ENCODE measurements at places on chromosomes 3 and 15. TPM values are rescaled to one million over a fixed set of nuclear protein-coding genes. Genes with fewer than 3 reads are reported as not detected.

Gene MOBP
- not detected for total RNA-seq

Gene C3orf22
- not detected for total RNA-seq

Gene ECE2
- 2.3 TPM for total RNA-seq

Gene SHC4
- 4.6 TPM for total RNA-seq

- DNase-seq: no peak
These were observed 105.5 kb upstream of the WNT5A start for GRCh38 chr3:55592572-55592971.

- no peak for DNase-seq
These were observed 317.3 kb downstream of the TLE3 start for GRCh38 chr15:69780374-69780773.

GRCh38 chr15:80450811-80451321, 46.7 kb downstream of the ARNT2 start:
- DNase-seq: no peak

- DNase-seq: no peak
These were observed 866.1 kb downstream of the NSUN3 start for GRCh38 chr3:94928921-94929320.

DNA sequence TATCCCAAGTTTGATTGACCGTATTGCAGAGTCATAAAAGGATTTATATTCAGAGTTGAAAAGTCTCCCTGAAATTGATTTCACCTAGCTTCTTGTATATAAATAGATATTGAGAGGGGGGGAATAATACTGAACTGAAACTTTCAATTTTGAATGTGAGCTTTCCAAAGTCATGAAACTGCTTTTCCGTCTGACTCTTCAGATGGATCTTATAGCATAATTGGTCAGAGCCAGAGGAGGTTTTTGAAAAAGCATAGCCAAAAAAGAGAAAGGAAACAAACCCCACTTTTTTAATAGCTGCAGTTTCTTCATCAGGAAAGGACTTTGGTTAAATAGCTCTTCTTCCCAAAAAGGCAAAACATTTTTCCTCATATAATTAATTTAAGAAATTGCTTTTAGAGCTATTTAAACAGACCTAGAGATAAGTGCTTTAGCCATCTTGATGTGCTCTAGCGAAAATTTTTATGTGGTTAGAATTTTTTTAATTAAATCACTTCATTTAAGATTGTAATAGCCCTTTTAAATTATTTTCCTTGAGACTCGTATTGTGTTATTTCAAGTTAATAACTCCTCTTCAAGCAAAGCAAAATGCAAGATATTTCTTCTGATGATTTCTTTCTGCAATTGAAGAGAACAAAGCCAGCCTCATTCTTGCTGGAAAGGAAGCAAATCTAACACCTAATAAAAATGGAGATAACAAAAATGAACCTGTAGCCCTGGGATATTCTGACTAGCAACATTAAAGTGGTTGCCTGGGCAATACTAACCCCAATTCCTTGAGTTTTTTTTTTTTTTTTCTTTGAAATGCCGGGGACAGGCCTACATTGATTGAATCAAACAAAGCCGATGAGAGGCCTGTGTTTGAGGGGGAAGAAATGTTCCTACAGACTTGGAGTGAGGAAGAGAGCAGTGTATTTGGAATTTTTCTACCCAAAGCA, 173.6 kb downstream of the PTPRG start:
- DNase-seq: no peak

DNA sequence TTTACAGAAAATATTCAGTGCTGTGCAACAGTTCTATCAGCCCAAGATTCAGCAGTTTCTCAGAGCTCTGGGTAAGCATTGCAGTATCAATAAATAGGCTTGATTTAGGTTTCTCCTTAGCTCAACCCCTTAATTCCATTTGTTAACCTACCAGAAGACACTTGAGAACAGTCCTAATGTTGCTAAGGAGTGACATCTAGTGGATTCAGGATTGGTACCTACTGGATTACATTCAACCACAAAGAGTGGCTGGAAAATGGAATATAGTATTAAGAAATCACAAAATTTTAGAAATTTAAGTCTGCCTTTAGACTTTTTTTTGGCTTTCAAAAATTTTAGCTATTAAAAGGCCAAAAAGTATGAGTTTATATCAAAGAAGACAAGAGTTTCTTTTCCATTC, 34.7 kb downstream of the POLG start:
- no peak for DNase-seq

DNA sequence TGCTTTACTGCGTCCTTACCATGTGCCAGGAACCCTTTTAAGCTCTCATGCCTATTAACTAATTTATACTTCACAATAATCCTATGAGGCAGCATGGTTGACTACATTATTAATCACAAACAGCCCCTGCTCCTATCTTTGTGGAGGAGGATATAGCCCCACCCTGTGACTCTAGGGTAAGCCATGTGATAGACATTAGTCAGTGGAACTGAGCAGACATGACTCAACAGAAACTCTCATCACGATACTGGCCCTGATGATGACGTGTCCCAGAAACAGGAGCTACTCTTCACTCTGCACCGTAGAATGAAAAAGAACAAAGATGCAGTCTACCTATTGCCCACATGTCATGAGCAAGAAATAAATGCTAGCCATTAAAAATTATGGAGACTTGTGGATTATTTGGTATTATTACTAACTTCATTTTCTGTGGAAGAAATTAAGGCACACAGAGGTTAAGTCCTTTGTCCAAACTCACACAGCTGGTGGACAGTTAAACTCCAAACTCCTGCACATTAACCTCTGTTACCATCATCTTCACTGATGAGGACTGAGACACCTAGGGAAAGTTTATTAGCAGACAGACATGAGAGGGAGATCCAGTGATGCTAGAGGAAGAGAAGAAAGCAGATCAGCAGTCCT, 51.2 kb downstream of the CFAP20DC start:
- DNase-seq: no peak

- DNase-seq: no peak
These were observed 25.4 kb upstream of the RYK start for GRCh38 chr3:134276086-134276485.

Data from sigmoid colon (tissue), 7 donors.